Activated CD4-positive, alpha-beta T cell treated with anti-CD3 and anti-CD28 coated beads, Interleukin-2, Interleukin-4, amounts not matched to agents 100 ng/mL and 50 ng/mL, durations not matched to agents 16 hours and 8 hours (primary cell): ENCODE measurements at places on chromosomes 2 and 18.

GRCh38 chr2:149653831-149654445, 66.4 kb upstream of the MMADHC start:
- DNase-seq, result no peak

DNA sequence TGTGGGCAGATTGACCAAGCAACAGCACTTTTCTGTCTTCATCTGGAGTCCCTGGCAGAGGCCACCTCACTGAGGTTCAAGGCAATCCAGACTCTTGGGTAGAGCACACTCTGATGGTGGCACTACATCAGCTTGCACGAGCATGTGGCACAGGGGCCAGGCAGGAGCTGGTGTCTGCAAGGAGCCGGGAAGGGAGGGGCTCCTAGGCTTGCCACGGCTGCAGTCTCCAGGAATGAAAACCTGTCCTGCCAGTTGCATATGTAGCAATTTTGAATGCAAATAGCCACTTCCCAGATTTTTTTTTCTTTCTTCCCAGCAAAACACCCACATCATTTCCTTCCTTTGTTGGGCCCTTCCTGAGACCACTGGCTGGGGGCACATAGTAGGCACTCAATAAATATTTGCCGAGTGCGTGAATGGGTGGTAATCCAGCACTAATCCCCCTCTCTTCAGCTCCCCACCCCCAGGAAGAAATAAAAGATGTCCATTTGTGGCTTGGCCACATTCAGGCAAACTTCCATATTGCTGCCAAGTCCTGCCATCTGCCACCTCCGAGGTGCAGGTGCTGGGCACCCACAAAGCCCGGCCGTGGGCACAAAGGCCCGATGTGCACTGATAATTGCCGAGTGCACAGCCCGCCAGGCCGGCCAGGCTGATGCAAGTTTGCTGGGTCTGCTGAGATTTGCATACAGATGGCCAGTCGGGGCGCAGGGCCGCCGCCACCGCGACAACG, 72.4 kb downstream of the MYCN start:
- DNase-seq, result no peak

DNA sequence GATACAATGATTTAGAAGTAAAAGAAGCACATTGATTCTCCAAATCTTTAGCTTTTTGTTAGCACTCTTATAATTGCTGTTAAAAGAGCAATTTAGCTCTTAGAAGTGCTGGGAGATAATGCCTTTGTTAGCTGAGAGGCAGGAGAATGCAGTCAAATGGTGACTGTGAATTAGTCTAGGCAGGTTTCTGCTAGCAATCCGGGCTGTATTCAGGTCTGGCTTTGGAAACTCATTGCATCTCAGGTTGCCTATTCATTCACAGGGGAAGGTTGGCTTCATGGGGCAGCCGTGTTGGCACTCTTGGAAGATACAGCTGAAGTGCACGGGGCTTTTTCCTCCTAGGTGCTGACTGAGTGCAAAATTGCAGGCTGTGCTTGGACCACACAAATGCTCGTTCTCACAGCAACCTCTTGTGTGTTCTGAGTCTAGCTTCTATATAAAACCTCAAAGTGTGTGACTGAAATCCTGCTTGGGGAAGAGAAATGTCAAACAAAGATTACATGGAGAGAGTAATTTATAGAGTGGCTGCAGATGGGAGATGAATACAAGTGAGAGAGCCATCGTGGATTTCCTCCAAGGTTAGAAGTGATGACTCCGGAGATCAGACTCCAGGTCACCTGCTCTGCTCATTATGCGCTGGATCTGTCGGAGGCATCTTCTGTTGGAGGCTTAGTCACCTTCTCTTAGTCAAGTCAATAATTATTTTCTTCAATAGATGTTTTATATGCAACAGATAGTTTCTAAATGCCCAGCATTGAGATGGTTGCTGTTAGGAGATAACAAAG, 167.8 kb downstream of the PMAIP1 start:
- DNase-seq, result no peak

- DNase-seq, result no peak
Measured at GRCh38 chr2:27920148-27920885, 29.8 kb downstream of the BABAM2 start.

DNA sequence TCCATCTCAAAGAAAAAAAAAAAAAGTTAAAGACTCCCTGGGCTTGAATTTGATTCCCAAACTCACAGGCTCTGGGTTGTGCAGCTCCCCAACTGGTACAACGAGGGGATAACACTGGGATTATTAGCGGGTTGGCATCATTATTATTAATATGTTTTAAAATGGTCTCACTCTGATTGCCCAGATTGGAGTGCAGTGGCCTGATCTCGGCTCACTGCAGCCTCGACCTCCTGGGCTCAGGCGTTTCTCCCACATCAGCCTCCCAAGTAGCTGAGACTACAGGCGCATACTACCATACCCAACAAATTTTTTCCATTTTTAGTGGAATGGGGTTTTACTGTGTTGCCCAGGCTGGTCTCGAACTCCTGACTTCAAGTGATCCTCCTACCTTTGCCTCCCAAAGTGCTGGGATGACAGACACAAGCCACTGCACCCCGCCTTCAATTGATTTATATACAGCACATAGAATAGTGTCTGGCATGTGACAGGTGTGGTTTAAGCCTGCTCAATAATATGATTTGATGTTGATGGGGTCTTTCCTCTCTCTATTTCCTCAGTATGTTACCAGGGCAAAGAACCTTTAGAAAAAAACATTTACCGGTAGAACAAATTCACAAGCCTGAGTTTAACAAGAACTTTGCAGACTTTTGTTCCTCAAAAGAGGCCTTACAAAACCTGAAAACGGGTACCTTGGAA, 12.2 kb downstream of the MYCN start:
- no peak for DNase-seq

DNA sequence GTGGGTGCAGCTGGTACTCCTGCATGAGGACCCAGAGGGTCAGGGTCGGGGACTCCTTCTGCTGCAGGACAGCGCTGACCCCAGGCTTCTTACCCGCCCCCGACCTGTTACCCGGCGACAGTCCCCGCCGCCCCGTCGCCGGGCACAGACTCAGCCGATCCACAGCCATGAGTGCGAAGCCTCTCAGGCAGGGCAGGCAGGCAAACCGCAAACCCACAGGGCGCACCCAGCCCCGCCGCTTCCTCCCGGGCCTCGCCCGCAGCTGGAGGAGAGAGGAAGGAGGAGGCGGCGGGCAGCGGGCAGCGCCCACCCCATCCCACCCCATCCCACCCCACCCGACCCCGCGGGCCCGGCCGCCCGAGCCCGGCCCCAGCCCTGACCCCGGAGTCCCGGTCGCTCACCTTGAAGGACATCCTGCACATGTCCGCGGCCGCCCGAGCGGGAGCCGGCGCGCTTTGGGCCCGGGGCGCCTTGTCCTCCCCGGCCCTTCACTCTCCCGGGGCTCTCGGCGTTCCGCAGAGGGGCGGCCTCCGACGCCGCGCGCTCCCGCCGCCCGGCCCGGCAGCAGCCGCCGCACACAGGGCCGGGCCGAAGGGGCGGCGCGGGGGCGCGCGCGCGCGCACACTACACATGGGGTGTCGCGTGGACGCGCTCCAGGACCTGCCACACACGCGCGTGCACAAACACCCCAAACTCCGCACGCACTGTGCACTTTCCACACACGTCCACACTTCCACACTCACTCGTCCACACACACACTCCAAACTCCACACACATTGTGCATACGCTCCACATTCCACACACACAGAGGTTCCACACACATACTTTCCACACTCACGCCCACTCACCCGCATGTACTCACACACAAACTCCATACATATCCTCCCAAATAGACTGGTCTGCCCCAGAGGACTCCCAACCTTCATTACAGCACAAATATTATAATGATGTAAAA, at the start of gene ANKRD29:
Gene ANKRD29, minus strand, starts transcription at position 603 of the 955 bp plus-strand sequence. Its CDS starts 181 bp downstream, at position 422.
- peak; percentile 34 for DNase-seq

- DNase-seq, result peak; percentile 53
Measured at GRCh38 chr2:121071034-121071504, 213.9 kb downstream of the TFCP2L1 start.

DNA sequence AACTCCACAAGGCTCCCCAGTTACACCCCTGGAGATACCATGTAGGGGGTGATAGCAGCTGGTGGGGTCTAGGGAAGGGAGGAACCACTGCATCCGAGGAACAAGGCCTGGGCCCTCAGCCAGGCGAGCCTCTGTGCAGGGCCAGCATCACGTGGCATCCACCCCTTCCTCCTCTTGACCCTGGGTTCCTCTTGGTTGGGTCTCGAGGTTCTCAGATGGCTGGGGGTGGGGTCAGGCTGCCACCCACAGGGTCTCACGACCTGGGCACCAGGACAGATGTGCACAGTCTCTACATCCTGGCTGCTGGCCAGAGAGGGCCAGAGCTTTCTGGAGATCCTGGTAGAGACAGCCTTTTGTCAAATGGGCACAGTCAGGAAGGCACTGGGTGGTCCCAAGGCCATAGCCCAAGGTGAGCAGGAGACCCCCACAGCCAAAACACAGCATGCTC, 10.4 kb downstream of the HS6ST1 start:
- no peak for DNase-seq

DNA sequence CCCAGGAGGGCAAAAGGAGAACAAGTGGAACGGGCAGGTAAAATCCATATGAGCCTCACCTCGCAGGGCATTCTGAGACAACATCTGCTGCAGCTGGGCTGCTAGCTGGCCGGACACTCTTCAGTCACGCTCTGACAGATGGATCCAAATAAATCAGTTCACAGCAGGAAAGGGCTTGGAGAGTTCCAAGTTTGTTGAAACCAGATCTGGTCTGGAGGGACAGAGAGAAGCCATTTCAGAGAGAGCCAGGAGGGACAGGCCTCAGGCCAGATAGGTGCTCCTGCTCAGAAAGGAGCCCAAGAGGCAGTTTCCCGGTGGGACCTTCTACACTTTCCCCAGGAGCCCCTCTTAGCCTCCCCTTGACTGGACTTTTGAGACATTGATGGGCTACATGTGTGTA, 28.2 kb upstream of the TNP1 start:
- no peak for DNase-seq

GRCh38 chr2:45280794-45281193, 271.5 kb upstream of the SIX2 start:
- DNase-seq, result no peak

- DNase-seq, result peak; percentile 3
Measured at GRCh38 chr2:38387887-38388286, 10.8 kb upstream of the ATL2 start.

DNA sequence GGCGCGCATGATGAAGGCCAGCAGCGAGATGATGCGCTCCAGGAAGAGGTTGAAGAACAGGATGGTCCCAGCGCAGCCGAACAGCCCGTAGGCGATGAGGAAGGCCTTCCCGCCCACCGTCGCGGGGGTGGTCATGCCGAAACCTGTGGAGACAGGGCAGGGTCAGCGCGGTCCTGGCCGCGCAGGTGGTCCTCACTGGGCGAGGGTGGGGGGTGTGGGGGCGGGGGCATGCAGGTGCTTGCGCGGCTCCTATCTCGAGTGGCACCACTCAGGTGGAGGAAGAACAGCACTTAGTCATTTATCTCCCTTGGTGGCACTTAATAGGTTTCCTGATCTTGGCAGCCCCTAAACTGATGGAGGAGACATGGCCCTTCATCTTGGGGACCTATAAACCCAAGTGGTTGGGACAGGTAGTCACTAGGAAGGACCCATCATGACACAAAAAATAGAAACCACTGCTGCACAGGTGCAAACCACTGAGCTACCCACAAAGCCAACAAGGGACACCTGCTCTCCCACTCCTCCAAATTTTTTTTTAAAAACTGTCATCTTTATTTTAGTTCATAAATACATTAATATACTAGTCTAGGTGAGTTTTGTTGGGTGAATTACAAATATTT, 118.8 kb downstream of the MSH2 start:
- no peak for DNase-seq

DNA sequence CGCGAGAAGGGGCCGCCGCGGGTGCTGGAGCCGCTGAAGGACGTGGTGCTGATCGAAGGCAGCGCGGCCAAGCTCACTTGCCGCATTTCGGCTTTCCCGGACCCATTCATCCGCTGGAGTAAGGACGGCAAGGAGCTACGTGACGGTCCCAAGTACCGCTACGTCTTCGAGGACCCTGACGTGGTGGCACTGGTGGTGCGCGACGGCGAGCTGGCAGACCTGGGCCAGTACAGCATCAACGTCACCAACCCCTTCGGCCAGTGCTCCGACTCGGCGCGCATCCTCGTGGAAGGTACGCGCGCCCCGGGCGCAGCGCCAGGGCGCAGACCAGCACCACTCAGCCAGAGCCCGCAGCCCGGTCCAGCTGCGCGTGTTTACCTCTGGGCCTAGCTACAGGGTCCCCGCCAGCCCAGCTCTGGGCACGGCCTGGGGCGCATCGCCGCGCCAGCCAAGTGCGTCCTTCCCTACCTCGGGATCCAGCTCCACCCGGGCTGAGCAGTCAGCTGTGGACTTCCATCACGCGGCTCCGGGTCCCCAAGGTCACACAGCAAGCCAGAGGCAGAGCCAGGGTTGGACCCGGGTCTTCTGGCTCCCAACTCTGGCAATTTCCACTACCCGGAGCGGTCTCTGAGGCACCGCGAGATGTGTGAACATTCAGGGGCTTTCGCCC, 1.7 kb upstream of the GMPPA start:
- no peak for DNase-seq
